ENCODE measurements at places on chromosomes 2 and 18.

DNA sequence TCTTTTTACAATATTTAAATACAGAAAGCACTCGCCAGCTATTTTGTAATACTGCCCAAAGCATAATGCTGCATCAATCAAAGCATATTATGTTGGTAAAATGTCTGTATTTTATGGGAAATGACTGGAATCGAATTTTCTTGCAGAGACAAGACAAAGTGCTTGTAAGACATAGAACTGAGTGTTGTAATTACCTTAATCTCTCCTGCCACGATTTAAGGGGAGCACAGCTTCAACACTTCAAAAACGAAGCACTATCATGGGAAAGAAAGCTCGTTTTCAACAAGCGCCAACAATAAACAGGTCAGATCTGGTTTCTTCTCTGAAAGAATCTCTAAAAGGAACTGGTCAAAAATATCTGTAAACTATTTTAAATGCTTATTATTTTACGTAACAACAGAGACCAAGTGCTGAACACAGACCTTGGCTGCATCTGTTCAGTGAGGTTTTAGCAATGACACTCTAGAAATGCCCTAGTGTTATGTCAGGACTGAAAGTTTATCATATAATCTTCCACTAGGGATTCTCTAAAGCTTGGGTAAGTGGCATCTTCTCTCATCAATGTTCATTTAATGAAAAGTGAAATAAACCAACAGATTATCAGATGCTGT is 19.0 kb downstream of the RND3 start:
- DNase-seq, result no peak

DNA sequence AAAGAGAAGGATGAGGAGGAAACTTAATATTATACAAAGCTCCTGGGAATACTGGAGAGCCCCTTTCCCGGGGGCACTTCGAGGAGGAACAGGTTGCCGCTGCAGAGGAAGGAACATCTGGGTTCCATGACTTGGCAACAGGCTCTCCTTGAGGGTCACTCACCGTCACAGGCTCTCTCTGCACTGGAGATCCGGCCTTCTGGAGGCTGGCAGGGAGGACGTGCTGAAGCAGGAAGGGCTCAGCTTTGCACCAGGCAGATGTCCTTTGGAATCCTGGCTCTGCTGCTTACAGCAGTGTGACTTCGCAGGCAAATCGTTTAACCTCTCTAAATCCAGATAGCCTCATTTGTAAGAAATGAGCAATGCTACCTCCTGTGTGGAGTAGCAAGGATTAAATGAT is 2.9 kb upstream of the DPYSL5 start:
- DNase-seq, result no peak

DNA sequence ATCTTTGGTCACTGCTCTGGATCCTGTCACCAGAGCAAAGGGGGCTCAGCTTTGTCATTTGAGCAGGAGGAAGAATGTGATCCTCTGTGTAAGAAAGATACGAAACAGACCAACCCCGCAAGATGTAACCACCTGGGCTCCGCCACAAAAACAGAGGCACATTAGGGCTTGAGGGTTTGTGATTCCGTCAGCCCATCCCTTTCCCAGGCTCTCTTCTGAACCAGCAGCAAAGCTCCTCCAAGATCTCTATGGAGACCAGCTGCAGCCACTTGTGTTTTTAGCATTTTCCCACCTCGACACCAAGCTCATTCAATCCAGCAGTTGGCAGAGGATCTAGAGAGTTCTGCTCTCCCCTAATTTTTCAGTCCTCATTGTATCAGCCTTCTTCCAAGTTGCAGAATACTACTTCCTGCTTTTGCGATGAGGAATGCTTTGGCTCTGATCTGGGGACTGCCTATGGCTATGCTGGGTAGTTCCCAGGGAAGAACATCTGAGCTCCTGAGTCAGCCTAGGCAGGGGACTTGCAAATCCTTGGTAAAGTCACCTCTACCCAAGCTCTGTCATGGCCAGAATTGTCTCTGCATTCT is 139.6 kb upstream of the RAB12 start:
- DNase-seq, result no peak

DNA sequence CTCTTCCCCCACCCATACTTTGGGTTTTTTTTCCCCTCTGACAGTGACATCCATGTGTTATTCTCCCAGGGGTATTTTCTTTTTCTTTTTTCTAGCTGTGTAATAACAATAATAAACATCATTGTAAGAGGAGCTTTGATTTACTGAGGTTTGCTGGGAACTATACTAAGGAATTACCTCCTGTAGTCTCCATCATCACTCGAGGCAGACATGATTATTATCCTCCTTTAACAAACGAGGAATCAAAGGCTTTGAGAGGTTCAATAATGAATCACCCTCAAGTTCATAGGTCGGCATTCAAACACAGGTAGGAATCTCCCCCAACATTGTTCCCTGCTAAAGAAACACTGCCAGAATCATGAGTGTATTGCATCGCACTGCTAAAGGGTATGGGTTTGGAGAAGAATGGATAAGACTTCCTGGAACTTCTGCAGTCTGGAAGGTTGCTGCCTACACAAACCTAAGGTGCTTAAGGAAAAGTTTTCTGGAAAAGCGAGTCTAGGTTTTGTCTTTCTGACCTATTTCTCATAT is 260.2 kb upstream of the SESTD1 start:
- DNase-seq, result no peak

GRCh38 chr18:79780547-79780946 is 17.2 kb upstream of the KCNG2 start:
- DNase-seq, result no peak

DNA sequence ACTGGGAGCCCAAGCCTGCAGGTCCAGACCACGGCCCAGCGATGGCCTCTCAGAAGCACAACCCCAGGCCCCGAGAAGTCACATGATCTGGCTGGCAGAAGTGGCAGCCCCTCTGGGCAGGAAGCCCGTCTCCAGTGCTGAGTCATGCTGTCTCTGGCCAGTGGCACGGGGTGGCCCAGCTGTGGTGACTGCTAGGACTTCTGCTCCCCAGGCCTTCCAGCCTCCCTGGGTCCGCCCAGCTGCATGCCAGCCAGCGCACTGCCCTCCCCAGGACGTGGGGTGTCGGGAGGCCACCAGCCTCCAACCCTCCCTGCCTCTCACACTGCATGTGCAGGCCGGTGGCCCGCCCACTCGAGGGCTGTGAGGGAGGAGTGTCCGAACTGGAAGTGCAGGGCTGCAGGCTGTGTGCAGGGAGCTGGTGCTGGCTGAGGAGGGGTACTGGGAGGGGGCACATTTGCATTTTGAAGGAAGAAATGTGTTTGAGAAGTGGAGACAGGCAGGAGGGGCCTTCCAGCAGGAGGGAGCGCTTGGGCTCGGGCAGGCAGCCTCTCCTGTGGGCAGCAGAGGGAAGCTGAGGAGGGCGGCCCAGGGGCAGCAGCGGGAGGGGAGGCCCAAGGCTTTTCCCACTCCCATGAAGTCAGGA is 17.0 kb upstream of the HPCAL1 start:
- no peak for DNase-seq

- no peak for DNase-seq
Observed at GRCh38 chr2:240435948-240436682, 652 bp downstream of the GPC1 start.
